ENCODE measurements at places on chromosomes 5 and 9.
A peak's percentile ranks its signal among the peaks of the same experiment; 100 is the strongest.

DNA sequence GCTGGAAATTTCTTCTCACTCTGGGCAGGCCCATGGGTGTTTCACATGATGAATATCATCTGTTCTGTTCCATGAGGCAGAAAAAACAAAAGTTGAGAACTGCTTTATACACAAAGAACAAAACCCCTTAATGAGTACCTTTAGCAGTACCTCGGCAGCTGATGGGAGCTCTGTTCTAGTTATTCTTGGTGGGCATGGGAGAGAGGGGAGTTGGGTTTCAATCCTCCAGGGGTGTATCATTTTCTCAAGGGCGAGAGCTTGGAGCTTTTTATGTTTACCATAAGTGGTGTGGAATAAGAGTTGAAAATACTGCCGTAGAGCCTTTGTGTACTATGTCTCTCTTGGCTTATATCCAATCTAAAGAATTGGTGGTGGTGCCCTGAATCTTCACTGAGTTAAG is 103.3 kb upstream of the ZNF608 start:
- DNase-seq = no peak

DNA sequence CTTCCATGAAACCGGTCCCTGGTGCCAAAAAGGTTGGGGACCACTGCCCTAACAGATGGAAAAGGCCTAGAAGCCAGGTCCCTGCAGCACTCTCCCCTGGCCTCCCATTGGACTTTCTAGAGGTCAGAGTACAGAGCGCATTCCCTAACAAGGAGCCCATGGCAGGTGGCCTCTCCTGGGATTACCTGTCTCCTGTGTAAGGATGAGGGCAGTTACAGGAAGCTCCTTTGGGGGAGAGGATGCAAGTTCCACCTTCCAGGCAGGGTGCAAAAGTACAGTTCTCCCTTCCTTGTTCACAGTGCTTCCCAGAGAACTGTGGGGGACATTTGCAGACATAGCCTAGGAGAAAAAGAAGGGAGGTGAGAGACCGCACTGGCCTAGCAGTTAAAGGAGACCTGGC is 62.4 kb downstream of the SLC36A1 start:
- no peak for DNase-seq

- peak; percentile 88 for DNase-seq
Measured at GRCh38 chr9:129888293-129889121, 53.2 kb downstream of the USP20 start.

- no peak for DNase-seq
Measured at GRCh38 chr9:133132174-133132573, 11.1 kb upstream of the RALGDS start.

DNA sequence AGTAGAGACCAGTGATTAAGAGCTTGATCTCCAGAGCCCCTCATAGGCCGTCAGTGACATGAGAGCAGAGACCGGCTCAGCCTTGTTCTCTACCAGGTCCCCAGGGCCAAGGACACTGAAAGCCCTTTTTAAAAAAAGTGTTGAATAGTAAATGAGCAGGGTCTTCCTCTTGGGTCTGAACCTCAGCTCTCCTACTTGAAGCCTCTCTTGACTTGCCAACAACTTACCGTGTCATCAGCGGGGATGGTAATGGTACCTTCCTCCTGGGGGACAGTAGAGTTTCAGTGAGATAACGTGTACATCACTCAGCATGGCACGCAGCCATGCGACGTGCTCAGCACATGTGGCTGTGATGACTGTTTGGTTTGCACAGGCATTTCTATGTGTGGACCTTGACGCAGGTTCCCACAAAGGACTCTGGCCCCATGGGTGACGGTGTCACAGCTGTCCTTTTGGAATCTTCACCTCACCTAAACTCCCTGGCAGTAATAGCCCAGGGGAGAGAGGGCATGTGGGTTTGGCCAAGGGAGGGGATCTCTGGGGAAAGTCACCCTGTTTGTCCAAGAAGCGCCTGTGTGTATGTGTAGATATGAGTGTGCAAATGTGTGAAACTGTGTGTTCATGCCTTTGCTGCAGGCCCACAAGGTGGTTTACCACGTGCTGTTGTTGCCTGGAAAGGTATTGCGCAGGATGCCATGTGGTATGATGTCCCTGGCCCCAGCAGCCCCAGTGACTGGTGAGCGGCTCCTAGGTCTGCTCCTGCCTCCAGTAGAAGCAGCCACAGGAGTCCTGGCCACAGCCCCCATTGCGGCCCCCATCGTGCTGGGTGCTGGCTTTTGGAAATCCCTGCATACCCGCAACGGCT is 18.7 kb downstream of the ERGIC1 start:
- DNase-seq = no peak

- DNase-seq = no peak
Measured at GRCh38 chr5:159965031-159965837, 43.7 kb upstream of the TTC1 start.
